Myocyte (in vitro differentiated cells): ENCODE measurements at places on chromosomes 12 and 14. TPM values are rescaled to one million over a fixed set of nuclear protein-coding genes. Genes with fewer than 3 reads are reported as not detected.

- DNase-seq = no peak
Observed at GRCh38 chr12:132771126-132771838, 9.7 kb upstream of the ANKLE2 start.

DNA sequence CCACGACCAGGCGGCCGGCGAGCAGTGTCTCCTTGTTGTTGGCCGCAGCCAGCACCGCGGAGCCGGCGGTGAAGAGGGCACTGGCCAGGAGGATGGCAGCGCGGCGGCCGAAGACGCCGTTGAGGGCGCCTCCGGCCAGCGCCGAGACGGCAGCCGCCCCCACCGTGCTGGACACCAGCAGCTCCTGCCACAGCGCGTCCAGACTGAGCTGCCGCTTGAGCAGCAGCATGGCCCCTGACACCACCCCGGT, 691 bp downstream of the SLC2A13 start:
- no peak for DNase-seq

DNA sequence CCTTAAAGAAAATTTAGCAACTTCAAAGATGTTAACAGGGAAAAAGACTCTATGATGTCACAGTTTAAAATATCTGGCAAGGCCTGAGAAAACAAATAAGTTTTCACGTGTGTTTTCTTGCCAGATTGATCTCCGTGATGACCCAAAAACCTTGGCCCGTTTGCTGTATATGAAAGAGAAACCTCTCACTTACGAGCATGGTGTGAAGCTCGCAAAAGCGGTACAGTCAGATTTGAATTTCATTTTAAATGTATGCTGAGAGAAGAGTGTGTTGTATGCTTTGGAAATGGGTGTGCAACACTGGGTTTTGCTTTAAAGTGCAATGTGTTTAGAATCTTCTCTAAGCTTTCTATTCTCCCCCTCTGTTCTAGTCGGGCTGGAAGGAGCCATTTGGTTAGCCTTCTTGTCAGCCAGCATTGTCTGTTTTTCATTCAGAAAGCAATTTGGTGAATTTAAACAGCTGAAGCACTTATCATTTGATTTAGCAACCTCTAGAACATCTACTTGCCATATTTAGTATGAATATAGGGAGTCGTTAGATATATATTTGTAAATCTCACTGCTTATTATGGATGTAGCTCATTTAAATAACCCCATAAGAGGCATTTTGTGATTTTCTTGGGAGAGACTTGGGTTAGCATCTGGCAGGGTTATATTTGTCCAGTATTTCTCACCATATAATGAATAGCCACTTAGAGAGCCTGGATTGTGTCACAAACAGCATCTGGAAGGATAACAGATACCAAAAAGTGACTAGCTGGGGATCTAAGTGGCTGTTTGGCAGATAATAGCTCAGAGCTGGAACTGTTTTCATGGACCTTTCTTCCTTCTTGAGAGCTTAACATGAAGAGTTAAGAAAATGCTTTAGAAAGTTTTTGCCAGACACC, 35.5 kb downstream of the GPHB5 start:
- no peak for DNase-seq

DNA sequence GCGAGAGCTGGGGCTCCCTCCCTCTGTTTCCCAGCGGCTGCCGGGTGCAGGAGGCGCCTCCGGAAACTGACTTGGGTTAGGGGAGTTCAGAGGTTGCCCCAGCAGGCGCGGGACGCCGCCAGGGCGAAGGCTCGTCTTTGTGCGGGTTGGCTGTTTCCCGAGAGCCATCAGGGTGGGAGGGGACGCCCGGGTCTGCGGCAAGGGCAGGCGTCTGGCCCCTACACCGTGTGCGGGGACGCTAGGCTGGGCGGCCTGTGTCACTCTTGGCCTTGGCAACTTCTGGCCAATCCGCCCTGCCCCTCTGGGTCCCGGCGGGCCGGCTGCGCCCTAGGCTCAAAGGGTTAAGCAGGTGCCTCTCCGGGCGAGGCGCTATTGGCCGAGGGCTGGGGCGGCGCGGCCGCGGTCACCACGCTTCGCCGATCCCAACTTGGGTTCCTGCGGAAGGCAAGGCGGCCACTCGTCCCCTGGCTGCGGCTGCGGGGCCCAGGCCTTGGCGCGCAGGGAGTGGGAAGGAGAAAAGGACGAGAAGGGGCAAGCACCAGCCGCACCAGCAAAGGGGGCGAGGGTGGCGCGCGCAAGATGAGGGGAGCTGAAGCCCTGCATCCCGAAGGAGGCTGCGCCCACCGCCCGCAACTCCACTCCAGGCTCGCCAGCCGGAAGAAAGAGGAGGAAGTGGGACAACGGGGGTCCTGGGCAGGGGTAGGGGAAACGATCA, 5.6 kb upstream of the NPAS3 start:
- no peak for DNase-seq

DNA sequence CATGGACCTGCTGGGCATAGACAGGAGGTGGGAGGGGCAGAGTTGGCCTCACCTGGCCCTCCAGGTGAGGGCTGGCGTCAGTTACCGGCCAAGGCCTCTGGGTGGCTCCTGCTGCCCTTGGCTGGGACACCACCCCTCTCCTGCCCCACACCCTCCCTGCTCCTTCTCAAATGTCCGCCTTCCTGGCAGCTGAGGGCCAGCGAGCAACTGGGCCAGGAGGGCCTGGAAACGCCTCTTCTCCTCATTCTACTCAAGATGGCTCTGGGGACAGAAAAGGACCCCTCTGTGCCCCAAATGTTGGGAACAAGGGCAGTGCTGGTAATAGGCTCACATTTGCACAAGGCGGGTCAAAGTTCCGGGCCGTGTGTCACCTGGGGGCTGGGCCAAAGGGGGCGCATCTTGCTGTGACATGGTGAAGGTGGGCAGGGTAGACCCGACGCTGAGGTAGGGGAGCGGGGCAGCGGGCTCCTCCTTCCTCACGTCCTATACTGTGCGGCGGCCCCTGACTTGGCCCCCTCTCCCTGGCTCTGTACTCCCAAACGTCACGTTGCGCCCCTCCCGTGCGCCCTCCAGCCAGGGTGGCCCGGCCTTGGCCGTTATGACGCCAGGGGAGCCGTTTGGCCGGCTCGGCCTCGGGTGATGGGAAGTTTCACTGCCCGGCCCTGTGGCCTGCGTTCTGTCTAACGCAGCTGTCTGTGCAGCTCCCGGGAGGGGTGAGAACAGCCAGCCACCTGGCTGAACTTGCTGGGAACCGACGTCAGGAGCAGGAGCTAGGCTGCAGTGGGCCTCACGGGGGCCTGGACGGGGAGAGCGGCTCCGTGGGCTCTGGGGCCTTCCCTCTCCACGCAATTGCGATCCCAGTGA, 18.0 kb upstream of the DLK1 start:
- DNase-seq = peak; percentile 48

DNA sequence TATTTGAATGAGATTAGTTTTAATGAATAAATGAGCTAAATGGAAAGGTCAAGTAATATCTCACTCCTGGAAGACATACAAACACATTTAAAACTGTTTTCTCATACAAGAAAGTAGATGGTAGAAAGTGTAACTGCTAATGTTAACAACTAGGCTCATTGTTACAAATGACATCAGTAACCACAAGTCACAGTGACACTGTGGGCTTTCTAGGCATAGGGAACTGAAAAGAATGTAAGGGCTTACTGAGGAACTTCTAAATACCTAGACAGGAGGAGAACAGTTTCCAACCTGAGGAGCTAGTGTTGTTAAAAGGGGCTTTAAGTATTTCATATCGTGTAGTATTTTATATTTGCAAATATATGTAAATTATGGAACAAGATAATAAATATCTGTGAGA, 17.5 kb upstream of the ERGIC2 start:
- DNase-seq = no peak

DNA sequence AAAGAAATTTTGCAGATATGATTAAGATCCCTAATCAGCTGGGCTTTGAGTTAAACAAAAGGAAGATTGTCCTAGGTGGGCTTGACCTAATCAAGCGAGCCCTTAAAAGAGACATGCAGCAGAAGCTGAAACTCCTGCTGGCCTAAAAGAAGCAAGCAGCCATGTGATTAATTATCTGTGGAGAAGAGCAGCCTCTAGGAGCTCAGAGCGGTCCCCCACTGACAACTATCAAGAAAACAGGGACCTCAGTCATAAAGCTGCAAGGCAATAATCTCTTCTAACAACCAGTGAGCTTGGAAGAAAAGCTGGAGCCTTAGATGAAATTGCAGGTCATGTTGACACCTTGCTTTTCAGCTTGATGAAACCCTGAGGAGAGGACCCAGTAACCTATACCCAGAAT, 288.9 kb upstream of the CLEC14A start:
- no peak for DNase-seq

- DNase-seq = no peak
Observed at GRCh38 chr12:13079440-13079906, 24.0 kb downstream of the GSG1 start.

DNA sequence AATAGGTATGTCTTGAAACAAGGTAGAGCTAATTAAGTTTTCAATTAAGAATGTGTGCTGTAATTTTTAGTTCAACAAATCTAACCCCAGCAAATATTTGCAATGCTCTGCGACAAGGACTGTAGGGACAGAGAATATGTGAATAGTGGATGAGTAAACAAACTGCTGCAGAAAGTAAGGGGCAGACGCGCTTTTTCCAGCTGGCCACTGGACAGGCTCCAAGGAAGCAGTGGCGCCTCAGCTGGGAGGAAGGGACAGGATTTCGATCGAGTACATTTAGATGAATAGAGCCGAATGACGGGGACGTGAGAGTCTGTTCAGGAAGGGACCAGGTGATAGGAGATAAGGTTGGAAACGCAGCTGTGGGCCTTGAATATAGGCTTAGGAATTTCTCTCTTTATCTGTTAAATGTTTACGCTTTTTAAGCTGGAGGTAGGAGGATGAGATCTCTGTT, 69.3 kb downstream of the ELK3 start:
- DNase-seq = no peak

DNA sequence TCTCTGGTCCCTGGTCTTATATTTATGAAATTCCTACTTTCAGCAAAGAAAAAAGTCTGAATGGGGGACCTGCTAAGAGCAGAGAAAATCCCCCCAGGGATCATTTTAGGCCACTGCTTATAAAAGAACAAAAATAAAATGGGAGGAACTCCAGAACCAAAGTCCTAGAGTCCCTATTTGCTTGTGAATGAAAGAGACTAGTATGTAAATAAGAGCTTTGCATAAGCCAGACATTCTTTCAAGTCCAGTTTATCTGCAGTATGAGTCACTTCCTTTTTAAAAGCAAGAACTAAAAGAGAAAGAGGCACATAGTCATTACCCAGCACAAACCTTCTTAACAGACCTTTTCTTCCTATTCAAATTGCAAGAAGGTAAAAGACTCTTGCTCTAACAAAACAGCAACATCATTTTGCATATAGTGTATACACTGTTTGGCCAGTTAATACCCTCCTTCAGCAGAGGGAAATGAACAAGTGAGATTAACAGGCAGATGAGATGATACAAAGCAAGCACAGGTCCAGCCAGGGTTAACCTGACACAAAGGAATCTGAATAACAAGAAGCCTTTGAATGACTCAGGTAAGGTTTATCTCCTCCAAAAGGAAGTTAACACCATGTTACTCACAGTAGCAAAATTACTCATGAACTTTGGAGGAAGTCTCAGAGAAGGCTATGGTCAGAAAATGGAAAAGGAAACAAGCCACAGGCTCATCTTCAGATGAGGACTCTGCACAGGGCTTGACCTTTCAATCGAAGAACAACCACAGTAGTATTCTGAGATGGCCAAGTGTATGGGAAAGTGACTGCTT, 87.3 kb downstream of the PHLDA1 start:
- peak; percentile 50 for DNase-seq

LRRIQ1 gene
- 0.10 TPM in 1 of 2 replicates, not detected in the other for total RNA-seq

C12orf56 gene
- not detected in 2 replicates for total RNA-seq
